ENCODE measurements at places on chromosomes 4 and X.

DNA sequence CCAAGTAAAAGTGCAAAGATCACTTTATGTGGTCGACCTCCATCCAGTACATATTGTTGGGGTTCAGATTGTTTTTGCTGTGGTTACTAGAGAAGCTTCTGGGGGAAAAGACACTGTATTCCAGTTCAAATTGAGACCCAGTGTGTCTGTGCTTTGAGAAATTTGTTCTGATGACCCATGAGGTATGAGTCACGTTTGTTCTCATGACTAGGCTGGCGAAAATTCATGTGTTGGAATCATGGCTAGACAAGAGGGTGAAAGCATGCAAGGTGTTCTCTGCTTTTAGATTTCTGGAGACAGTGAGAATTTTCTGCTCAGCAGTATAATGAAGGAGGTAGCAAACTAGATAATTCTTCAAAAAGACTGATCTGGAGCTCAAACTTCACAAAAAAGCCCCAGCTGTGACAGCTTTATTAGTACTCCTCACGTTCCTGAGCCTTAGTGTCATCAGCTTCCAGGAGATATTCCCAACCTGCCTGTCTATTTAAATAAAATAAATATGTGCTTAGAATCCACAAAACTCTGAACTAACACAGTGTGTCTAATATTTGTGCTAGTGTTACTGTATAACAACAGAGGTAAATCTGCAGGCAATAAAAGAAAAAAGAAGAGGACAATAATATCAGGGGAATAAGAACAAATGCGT is 24.4 kb upstream of the FAM47B start:
- no peaks in the 10 kb centered on the region for H3K27me3 ChIP-seq
- DNase-seq, result no peak
- H3K36me3 ChIP-seq, result no peaks in the 10 kb centered on the region
- H3K27ac ChIP-seq, result no peak overlapping the region
- no peak overlapping the region for H3K4me3 ChIP-seq

- H3K36me3 ChIP-seq, result peaks cover 60% of the 10 kb centered on the region
- peaks cover 7% of the 10 kb centered on the region for H3K4me1 ChIP-seq
- no peak for DNase-seq
- no peaks in the 10 kb centered on the region for H3K27me3 ChIP-seq
Measured at GRCh38 chrX:118652717-118653116, 74.7 kb upstream of the IL13RA1 start.

GRCh38 chr4:7929118-7929951 is 10.3 kb downstream of the AFAP1 start:
- DNase-seq, result no peak
- H3K4me1 ChIP-seq, result peaks cover 12% of the 10 kb centered on the region
- H3K27me3 ChIP-seq, result no peaks in the 10 kb centered on the region

DNA sequence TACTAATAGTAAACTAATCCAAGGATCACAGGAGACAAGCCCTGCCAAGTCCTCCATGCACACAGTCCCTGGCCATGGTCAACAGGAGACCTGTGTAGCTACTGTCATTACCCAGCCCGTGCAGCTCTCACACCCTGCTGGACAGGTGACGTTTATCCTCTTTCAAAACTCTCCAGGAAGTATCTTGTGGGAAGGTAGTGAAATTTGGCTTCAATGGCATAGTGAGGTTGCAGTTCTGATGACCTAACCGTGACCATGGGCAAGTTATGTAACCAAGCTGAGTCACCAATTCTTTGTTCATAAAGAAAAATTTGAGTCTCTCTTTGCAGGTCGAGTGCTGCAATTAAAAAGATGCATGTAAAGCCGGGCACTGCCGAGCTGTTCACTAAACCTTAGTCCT is 11.3 kb upstream of the SLC2A9 start:
- DNase-seq, result no peak
- H3K27ac ChIP-seq, result no peak overlapping the region
- H3K36me3 ChIP-seq, result peaks cover 4% of the 10 kb centered on the region
- H3K4me1 ChIP-seq, result peaks cover 5% of the 10 kb centered on the region
- no peak overlapping the region for H3K4me3 ChIP-seq

- no peaks in the 10 kb centered on the region for H3K27me3 ChIP-seq
- no peak for DNase-seq
- H3K4me3 ChIP-seq, result no peak overlapping the region
- no peak overlapping the region for H3K27ac ChIP-seq
Measured at GRCh38 chr4:149549911-149550310, 265.7 kb downstream of the IQCM start.

DNA sequence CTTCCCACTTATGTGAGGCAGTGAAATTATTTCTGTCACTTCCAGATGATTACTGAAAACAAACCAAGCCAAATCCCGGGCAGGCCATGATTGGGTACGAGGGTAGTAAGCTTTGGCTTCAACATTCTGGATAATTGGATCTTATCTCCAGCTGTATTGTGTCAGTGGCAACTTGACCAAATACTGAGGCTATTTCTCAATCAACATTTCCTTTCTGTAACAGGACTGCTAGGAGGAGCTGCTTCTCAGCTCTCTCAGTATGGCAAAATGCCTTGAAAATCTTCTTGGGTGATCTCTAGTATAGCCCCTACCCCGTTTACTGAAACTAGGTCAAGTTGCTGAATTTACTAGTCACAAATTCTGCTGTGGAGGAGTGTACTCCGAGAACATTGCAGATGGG is 169.3 kb upstream of the FRMPD4 start:
- no peaks in the 10 kb centered on the region for H3K27me3 ChIP-seq
- H3K4me1 ChIP-seq, result no peaks in the 10 kb centered on the region
- H3K36me3 ChIP-seq, result no peaks in the 10 kb centered on the region
- no peak overlapping the region for H3K4me3 ChIP-seq

DNA sequence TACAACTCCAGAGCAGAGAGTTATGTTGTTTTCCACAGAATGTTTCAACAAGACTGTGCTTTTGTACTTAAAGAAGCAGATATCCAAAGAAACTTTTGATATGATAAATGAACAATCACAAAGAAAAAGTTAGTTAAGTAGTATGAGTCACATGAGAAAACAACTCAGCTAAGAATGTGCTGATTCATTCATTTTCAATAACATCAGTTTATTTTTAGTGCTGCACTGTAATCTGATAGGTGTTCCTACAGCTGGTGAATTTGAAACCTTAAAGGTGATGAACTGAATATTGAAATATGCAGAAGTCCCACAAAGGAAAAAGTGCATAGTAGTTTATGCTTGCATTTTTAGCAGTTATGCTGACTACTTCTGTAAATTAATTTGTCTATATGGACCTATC is 180.3 kb upstream of the TENM3 start:
- no peaks in the 10 kb centered on the region for H3K27me3 ChIP-seq
- no peak for DNase-seq
- no peak overlapping the region for H3K27ac ChIP-seq
- no peak overlapping the region for H3K4me3 ChIP-seq

DNA sequence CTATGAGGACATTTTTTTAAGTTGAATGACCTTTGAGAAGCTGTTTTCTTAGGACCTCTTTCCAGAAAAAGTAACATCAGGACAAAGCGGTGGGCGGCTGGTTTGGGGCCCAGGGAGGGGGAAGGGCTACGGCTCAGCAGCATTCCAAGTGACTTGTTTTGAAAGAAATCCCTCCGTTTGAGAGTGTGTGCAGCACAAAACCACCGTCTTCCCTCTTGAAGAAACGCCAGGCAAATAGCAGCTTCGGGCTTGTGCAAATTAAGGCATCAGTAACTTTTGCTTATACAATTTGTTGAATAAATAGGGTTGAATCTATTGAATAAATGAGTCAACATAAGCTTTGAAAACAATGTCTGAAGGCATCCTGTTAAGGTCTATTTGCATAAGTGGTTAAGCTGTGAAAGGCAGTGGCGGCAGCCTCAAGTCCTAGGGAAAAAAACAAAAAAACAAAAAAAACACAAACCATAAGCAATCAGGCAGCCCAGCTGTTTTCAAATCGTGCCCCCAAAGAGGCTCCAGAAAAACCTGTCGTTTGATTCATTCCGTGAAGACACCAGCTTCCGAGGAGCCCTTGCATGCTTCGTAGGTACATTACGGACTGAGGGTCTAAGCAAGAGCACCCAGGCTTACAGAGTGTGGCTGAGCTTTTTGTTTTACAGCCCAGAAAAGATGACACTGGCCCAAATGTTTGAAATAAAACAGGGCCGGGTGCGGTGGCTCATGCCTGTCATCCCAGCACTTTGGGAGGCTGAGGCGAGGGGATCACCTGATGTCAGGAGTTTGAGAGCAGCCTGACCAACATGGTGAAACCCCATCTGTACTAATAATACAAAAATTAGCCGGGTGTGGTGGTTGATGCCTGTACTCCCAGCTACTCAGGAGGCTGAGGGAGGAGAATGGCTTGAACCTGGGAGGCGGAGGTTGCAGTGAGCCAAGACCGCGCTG is 103.7 kb downstream of the CRLF2 start:
- no peaks in the 10 kb centered on the region for H3K36me3 ChIP-seq
- no peaks in the 10 kb centered on the region for H3K27me3 ChIP-seq
- DNase-seq, result no peak
- H3K4me3 ChIP-seq, result no peak overlapping the region
- H3K27ac ChIP-seq, result no peak overlapping the region

GRCh38 chr4:182203872-182204411 is 39.3 kb upstream of the TENM3 start:
- DNase-seq, result no peak
- H3K27ac ChIP-seq, result no peak overlapping the region
- peaks cover 8% of the 10 kb centered on the region for H3K27me3 ChIP-seq
- H3K36me3 ChIP-seq, result no peaks in the 10 kb centered on the region

- H3K36me3 ChIP-seq, result no peaks in the 10 kb centered on the region
- H3K27me3 ChIP-seq, result peaks cover 9% of the 10 kb centered on the region
- no peak overlapping the region for H3K4me3 ChIP-seq
- DNase-seq, result no peak
- no peak overlapping the region for H3K27ac ChIP-seq
Measured at GRCh38 chrX:72003811-72004750, 93.4 kb downstream of the NHSL2 start.

DNA sequence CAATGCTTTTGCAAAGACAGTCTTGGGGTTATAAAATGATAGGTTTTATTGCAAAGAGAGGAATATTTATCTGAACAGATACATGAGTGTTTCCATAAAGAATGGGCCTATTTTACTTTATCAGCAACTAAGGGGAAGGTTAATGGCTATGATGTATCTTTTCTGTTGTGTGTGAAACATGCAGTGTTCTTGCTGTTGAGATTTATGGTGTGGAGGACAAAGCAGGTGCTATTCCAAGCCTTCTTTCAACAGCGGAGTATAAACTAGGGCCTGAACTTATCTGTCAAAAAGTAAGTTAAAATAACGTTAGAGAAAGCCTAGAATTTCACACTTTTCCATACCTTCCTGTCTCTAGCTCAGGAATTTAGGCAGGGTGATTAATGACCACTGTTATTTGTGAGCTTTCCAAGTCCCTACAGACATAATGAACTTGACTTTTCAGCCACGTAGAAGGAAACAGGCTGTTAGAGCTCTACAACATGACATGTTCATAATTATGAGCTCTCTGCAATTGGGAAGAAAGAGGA is 411.4 kb downstream of the IL1RAPL1 start:
- no peak for DNase-seq
- no peaks in the 10 kb centered on the region for H3K27me3 ChIP-seq
- H3K4me1 ChIP-seq, result no peaks in the 10 kb centered on the region

GRCh38 chrX:154436374-154436982 is 476 bp upstream of the GDI1 start:
- H3K4me1 ChIP-seq, result peaks cover 4% of the 10 kb centered on the region
- H3K4me3 ChIP-seq, result peak overlapping the region; percentile 78
- H3K27me3 ChIP-seq, result no peaks in the 10 kb centered on the region

DNA sequence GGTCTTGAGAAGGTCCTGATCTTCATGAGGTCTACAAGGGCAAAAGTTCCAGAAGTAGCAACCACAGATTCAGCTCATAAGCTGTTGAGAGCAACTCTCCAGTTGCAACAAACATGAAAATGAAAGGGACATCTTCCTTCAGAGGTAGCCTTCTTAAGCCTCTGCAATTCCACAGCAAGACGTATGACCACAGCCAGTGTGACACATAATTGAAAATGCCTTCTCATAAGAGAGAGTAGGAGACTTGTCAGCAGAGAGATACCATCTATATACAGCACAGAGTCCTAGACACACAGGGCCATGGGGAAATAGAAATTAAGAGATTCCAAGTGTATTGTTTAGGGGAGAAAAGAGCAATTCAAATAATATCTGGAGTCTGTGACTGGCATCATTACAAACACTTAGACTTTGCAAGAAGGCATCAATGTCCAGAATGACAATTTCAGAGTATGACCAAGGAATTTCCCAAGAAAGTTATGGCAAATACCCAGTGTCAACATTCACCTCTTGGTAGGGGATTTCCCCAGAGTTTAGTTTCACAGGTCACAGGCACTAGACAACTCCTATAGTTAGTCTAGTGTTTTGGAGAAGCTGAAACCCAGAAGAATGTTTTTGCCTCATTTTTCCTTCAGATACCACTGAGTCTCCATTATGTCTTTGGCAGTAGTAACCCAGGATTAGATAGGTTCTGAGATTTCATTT is 340.3 kb downstream of the ZNF674 start:
- H3K27ac ChIP-seq, result no peak overlapping the region
- H3K4me1 ChIP-seq, result peaks cover 3% of the 10 kb centered on the region
- H3K36me3 ChIP-seq, result no peaks in the 10 kb centered on the region
- no peak for DNase-seq
- H3K4me3 ChIP-seq, result no peak overlapping the region

GRCh38 chr4:152880263-152880662 is 55.9 kb upstream of the FHDC1 start:
- H3K4me1 ChIP-seq, result no peaks in the 10 kb centered on the region
- peak overlapping the region; percentile 2 for H3K27ac ChIP-seq
- peaks cover 12% of the 10 kb centered on the region for H3K36me3 ChIP-seq
- no peaks in the 10 kb centered on the region for H3K27me3 ChIP-seq
- no peak overlapping the region for H3K4me3 ChIP-seq
- DNase-seq, result no peak

DNA sequence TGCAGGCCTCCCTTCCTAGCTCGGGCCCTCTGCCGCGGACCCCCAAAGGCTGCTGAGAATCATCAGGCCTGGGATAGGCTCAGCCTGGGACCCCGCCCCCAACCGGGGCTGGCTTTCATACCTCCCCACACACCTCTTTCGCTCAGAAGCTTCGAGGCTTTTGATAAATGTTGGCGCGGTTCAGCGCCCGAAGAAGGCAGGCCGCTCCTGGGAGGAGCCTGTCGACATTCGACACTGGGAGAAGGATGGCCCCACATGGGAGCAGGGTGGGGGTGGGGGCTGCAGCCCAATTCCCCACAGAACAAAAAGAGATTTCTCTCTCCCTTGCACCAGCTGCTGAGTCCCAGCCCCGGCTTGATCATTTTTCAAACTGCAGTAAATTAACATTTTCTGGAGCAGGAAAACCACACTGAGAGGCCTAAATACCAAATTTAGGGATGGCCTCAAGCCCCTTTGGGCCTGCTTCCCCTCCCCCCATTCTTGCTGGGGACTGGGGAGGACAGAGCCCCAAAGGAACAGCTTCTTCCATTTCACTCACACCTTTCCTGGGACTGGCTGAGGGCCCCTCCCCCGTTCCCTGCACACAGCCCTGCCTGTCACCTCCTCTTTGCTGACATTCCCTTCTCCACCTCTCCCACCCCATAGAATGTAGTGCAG is 112.9 kb upstream of the PJA1 start:
- H3K36me3 ChIP-seq, result peaks cover 3% of the 10 kb centered on the region
- no peak overlapping the region for H3K27ac ChIP-seq
- H3K4me3 ChIP-seq, result no peak overlapping the region
- no peak for DNase-seq
- no peaks in the 10 kb centered on the region for H3K4me1 ChIP-seq

- H3K27me3 ChIP-seq, result no peaks in the 10 kb centered on the region
- no peak overlapping the region for H3K4me3 ChIP-seq
- no peaks in the 10 kb centered on the region for H3K36me3 ChIP-seq
- DNase-seq, result no peak
- no peak overlapping the region for H3K27ac ChIP-seq
Measured at GRCh38 chr4:137587796-137588195, 55.5 kb upstream of the PCDH18 start.

GRCh38 chrX:63708801-63709200 is 76.2 kb downstream of the ARHGEF9 start:
- H3K36me3 ChIP-seq, result peaks cover 9% of the 10 kb centered on the region
- no peak overlapping the region for H3K4me3 ChIP-seq
- H3K27me3 ChIP-seq, result no peaks in the 10 kb centered on the region
- DNase-seq, result no peak
- H3K27ac ChIP-seq, result peak overlapping the region; percentile 70

Measured in effector memory CD8-positive, alpha-beta T cell (primary cell).